ENCODE measurements at places on chromosomes 7 and 10.

GRCh38 chr7:69813637-69814240 lies 215.5 kb downstream of the AUTS2 start:
- DNase-seq, result no peak

- DNase-seq, result no peak
These were observed 55.0 kb upstream of the SHH start for GRCh38 chr7:155867280-155867679.

DNA sequence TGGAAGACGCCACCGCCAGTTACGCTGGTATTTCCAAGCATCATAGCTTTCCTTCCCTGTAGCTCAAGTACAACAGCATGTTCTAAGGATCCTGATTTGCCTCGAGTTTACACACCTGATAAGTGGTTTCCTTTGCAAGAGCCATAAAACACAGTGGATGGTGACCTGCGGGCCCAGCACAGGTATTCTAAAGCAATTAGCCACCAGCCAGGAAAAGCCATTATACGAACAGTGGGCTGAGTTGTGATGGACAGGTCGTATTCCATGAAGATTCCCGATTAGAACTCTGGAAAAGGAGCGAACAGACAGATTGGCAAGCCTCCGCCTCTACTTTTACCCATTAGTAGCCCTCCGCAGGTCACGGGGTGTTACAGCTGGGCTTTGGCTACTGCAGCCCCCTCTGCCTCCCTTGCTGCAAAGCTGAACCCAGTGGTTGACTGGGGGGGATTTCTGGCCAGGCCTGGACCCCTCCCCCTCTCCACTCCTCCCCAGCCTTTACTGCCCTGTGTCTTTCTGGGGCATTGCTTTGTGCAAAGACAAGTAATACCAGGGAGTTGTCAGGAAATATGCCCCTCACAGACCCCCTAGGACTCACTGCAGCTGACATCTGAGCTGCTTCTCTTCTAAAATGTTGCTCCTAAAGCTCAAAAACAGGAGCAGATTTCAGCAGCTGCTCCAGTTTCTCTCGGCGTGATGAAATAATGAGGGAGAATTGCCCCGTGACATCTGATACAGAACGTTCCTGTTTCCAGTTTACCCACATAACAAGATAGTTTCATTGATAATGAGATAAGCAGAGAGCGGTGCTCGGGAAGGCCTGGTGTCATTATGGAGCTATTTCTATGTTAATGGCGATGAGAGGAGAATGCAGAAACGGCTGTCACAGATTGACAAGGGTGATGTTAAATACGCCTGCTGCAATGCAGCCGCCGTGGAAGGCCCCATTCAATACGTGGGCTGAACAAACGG lies 214.4 kb downstream of the CCSER2 start:
- no peak for DNase-seq

- no peak for DNase-seq
These were observed 240.0 kb upstream of the NFE2L3 start for GRCh38 chr7:25911738-25912607.

GRCh38 chr10:112778579-112778978 lies 171.5 kb upstream of the TCF7L2 start:
- no peak for DNase-seq

DNA sequence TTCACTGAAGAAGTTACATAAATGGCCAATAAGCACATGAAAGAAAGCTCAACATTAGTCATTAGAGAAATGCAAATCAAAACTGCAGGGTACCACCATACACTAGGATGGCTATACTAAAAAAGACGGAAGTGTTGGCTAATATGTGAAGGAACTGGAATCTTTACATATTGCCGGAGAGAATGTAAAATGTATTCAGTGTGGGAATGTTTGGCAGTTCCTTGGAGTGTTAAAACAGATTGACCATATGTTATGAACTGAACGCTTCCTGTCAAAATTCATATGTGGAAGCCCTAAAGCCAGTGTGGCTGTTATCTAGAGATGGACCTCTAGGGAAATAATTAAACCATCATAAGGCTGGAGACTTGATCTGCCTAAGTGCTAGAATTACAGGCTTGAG lies 33.1 kb downstream of the SUV39H2 start:
- no peak for DNase-seq

GRCh38 chr10:51879238-51879637 lies 179.8 kb upstream of the CSTF2T start:
- peak; percentile 45 for DNase-seq

GRCh38 chr10:48773580-48773979 lies 88.9 kb downstream of the WDFY4 start:
- DNase-seq, result no peak

DNA sequence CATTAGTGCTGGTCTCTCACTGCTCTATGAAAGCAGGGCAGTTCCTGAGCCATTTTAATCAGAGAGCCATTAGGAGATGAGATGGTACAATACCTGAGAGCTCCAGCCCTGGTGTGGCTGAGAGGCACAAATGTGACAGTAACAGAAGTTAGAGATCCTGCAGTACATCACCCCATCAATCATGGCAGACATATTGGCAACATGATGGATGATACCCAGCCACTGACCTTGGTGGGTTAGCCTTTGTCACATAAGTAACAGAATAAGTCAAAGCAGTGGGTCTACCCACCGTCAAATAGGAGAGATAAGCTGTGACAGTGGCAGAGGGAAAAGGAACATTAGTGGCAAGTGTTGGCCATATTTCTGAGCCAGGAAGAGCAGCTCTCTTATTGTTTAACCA lies 53.3 kb upstream of the NXPH1 start:
- no peak for DNase-seq

DNA sequence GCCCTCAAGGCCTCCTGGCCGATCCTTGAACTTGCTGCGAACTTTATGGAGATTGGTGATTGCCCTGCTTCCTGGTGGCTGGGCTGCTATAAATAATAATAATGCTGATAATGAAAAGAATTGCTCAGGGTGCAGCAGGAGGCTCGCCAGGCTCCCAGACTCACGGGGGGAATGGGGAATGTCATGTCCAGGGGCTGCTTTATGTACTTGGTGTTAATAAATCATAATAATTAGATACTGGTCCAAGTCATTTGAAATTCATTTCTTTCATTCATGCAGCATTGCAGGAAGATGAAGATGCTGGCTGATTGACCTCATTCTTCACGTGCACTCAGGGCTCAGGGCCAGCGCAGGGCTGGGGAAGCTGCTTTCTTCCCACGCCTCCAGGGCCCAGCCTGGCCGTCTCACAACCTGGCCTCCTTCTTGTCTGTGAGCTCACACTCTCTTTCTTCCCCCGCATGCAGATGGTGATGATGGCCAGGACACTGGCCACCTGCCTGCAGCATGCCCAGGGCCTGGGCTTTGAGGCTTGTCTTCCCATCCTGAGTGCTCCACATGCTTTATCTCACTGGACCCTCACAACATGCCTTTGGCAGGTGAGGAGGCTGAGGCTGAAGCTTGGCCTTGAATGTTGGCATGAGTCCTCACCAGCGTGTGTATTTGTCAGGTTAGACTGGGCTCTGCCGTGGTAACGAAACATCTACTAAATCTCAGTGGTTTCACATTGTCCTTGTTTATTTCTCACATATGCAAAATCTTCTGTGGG lies 138.4 kb upstream of the TNS3 start:
- DNase-seq, result no peak
